ENCODE measurements at places on chromosomes 6 and 20.
A peak's percentile ranks its signal among the peaks of the same experiment; 100 is the strongest.

DNA sequence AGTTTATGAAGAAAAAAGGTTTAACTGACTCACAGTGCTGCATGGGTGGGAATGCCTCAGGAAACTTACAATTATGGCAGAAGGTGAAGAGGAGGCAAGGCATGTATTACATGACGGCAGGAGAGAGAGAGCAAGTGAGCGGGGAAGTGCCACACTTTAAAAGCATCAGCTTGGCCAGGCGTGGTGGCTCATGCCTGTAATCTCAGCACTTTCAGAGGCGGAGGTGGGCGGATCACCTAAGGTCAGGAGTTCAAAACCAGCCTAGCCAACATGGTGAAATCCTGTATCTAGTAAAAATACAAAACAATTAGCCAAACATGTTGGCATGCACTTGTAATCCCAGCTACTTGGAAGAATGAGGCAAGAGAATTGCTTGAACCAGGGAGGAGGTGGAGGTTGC, 213.3 kb upstream of the THEMIS start:
- DNase-seq, result no peak

DNA sequence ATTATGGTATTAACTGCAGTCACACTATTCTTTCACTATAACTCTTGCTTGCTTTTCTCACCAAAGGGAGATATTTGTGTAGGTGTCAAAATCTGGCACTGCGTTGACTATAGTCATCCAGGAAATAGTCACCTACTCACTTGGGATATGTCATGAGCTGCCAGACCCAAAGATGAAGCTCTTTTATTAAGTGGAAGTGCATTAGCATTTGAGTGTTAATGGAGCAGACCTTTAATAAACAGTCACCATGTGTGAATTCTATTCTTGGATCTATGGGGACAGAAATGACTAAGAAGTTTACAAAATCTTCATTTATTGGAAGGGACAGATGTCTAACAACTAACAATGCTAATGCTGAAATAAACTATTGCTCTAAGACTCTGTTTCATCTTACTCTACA, 130.1 kb upstream of the NEDD9 start:
- no peak for DNase-seq

DNA sequence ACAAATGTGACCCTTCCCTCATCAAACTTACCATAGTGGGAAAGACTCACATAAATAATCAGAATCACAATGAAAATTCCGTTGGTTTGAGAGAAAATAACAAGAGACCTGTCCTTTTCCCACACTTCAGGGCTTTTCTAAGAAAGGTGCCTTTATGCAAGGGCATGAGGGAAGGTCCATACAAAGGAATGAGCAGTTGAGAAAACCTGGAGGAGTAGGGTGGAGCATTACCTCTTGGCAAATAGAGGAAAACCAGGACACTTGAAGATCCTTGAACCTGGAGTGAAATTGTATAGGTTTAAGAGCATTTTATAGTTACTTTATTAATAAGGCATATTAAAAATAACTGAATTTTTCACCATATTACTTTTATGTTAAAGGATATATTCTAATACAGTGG, 54.3 kb downstream of the UBR2 start:
- DNase-seq, result no peak

- DNase-seq, result no peak
These were observed 1515.1 kb downstream of the HACE1 start for GRCh38 chr6:103344554-103345163.

- no peak for DNase-seq
These were observed 75.3 kb downstream of the AIG1 start for GRCh38 chr6:143135797-143136561.

DNA sequence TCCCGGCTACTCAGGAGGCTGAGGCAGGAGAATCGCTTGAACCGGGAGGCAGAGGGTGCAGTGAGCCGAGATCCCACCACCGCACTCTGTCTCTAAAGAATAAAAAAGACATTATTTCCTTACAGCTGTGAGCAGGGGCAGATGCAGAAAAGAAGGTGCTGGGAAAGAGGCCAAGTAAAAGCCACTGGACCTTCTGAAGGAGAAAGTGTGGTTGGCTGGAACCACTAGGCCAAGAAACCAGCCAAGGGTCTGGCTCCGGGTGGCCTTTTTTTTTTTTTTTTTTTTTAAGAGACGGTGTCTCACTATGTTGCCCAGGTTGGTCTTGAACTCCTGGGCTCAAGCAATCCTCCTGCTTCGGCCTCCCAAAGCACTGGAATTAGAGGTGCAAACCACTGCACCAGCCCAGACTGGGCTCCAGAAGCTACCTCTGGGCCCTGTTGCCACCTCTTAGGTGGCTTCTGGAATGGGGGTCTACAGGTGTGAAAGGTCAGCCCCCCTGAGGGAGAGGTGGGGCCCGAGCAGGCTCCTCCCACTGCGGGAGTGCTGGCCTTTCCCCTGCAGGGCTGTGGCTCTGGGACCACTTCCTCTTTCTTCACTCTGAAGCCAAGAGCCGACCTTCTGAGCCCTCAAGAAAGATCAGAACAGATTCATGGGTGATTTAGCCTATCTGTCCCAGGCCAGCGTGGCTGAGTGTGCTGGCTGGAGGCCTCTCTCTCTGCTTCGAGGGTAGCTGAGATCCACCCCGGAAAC, at the start of gene FGD2:
TSS of gene FGD2 (plus strand) at position 595 of the 750 bp plus-strand sequence. CDS start 163 bp downstream, outside the sequence.
- DNase-seq, result no peak

DNA sequence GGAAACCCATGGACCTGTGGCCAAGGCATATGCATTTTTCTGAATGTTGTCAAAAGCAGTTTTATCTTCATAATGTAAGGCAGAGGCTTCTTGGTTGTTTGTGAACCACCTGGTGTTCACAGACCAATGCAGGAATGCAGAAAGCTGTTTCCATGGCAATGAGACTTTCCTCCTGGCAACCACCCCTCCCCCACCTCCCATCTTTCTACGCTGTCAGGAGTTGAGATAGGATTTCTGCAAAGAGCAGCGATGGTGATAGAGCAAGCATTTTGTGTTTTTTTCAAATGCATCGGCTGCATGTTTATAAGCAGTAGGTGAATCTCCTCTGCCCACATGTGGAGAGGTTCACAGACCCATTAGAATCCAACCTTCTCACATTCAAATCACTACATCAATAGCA, 114.1 kb upstream of the SMLR1 start:
- DNase-seq, result no peak

DNA sequence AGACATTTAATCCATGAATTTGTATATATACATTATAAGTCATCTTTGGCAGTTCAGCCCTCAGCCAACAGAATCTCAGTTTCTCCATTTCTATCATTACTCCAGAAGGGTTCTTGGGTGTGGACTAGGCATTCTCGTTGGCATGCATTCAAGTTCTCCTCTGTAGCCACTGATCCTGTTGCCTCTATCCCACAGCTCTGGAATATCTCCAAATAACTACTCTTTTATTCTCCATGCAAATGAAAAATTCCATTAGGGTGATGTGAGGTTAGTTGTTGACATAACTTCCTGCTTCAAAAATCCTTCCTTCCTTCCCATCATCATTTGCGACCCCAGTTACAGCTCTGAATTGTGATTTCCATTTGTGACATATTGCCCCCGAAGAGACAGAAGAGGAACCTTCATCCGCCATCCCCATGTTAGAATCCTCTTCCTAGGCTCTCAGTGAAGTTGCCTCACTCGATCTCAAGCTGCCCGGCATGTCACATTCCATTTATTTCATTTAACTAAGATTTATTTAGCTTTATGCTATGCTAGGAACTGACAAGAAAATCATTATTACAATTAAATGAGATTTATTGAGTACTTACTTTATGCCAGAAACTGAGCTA, 93.7 kb upstream of the EDN1 start:
- DNase-seq, result no peak

GRCh38 chr6:28988536-28989311, 16.4 kb downstream of the ZNF311 start:
- DNase-seq, result peak; percentile 83

DNA sequence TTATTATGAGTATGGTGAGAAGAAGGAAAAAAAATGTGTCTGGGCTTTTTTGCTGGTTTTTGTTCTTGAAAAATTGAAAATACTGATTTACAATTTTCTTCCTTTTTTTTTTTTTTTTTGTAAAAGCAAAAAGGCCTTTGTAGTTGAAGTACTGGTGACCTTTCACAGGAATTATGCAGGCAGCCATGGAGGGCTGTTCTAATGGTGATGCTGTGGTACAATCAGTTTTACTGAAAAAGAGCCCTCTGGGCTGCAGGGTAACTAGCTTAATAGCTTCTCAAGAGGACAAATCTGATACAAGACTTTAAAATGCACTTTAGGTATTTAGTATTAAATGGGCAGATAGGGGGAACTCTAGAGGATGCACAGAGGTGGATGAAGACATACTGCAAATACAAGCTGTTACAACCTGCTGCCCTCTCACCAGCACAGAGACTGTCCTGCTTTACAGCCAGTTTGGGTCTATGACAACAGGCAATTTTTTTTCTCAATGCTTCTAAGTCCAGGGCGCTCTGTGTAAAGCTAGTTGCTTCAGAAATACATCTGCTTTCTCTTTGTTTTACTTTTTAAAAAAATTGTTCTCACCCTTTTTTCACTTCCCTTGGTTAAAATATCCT, 61.6 kb upstream of the HS3ST5 start:
- no peak for DNase-seq

DNA sequence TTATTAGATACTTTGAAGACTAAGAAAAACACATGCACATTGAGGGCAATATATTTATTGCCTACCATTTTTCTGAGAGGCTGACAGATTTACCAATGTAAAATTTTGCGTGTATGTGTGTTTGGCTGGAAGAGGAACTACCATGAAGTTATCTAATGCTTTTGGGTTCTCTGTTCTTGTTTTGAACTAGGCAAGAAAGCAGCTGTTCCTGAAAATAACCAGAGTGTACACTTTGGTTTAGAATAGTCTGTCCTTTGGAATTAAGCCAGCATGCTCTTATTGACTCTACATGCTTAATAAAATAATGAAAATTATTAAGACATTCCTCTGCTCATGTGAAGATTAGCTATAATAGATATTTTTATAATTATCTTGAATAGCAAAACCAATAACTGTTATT, 129.2 kb downstream of the MYB start:
- DNase-seq, result no peak
